ENCODE measurements at places on chromosomes 5 and 9.
A peak's percentile ranks its signal among the peaks of the same experiment; 100 is the strongest.

DNA sequence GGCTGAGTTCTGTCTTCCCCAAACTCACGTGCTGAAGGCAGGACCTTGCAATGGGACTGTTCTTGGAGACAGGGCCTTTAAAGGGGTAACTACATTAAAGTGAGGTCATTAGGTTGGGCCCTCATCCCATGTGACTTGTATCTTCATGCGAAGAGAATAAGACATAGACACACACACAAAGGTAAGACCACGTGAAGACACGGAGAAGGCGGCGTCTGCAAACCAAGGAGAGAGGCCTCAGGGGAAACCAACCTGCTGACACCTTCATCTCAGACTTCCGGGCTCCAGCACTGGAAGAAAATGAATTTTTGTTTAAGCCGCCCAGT lies 50.7 kb upstream of the KCNMB1 start:
- no peak for DNase-seq

GRCh38 chr5:98679963-98680362 lies 93.5 kb upstream of the RGMB start:
- no peak for DNase-seq

- DNase-seq, result no peak
Observed at GRCh38 chr5:83789371-83789770, 68.7 kb upstream of the HAPLN1 start.

DNA sequence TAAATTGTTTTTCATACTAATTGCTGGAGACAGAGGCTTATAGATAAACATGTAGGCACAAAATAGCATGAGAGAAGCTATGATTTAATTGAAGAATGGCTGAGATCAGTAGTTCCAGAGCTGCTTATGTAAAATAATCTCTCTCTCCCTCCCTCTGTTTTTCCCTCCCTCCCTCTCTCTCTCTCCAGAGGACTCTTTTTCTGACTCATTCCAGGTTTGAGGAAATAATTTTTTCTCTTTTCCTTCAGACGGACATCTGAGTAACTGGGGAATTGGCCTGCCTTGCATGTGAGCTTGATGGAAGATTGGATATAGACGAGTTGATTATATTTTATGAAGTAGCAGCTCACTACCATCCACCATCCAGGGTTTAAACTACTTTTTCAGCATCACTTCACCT lies 35.5 kb downstream of the KCTD16 start:
- no peak for DNase-seq

DNA sequence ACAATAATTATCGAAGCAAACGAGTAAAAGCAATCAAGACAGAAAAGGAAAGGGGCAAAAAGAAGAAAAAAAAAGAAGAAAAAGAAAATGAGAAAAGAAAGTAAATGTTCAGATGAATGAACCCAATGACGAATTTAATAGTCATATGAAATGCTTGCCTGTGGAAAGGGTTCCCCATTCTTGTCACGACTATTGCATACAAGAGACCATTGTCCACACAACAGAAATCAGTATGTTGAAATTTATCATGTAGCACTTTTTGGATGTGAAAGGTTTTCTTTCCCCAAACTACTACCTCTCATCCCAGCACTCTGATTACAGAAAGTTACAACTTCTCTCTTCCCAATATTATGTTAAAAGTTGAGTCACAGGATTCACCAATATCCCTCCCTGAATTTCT lies 162.4 kb downstream of the ZDHHC21 start:
- DNase-seq, result no peak

GRCh38 chr5:88688984-88689667 lies 193.9 kb downstream of the MEF2C start:
- no peak for DNase-seq

DNA sequence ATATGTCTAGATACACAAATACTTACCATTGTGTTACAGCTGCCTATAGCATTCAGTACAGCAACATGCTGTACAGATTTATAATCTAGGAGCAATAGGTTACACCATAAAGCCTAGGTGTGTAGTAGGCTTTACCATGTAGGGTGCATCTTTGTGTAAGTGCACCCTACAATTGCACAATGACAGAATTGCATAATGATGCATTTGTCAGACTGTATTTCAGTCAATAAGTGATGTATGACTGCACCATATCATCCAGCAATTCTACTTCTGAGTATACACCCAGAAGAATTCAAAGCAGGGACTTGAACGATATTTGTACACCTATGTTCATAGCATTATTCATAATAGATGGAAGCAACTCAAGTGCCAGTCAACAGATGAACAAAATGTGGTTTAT lies 100.4 kb upstream of the SLC44A1 start:
- DNase-seq, result peak; percentile 80

DNA sequence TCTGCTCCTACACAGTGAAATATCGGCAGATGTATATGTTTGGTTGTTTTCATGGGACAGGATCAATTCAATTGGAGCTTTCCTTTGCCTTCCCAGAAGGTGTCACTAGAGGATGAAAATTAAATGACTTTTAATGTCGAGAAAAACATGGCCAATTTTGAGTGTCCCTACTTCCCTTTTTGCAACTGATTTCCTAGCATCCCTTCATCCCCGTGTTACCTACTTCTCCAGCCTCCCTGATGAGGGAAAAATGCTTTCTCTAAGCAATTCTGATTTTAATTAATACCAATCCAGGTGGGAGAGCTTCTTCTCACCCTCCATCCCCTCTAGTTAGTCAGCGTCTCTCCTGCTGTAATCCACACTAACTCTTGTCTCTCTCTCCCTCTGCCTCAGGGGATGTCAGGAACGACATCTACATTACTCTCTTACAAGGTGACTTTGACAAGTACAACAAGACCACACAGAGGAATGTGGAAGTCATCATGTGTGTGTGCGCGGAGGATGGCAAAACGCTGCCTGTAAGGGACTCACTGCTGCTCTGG lies 64.9 kb downstream of the DOCK2 start:
- DNase-seq, result no peak

DNA sequence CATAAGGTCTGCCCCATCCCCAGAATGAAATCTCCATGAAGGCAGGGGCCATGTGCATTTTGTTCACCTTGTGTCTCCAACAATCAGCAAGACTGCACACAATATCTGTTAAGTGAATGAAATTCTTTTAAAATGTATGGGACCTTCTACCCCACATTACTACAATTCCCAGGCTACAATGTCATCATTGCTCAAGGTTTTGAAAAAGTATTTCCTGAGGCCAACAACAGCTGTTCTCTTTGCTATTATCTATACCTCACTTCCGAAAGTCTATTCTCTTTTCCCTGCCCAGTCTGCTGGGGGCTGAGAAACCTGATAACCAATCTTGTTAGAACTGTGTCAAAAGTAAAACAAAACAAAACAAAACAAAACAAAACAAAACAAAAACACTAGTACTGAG lies 29.2 kb downstream of the HOMER1 start:
- DNase-seq, result no peak

DNA sequence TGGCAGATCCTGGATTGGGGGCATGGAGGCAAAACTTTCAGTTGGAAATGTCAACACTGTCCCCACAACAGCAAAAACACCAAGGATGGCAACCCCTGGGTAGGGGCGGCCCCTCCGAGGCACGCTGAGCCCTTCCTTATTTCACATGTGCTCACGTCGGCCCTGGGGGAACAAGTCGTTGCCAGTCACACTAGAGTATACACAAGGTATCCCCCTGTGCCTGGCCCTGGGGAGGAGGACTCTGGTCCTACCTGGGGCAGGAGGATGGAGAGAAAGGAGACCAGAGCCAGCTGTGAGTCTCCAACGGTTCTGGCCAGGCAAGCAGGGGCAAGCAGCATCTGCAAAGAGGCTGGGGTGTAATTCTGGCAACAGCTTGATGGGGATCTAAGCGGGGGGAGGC lies 126.9 kb upstream of the FOXD4L5 start:
- DNase-seq, result no peak

- no peak for DNase-seq
Observed at GRCh38 chr9:133008824-133009223, 22.0 kb upstream of the GTF3C5 start.

DNA sequence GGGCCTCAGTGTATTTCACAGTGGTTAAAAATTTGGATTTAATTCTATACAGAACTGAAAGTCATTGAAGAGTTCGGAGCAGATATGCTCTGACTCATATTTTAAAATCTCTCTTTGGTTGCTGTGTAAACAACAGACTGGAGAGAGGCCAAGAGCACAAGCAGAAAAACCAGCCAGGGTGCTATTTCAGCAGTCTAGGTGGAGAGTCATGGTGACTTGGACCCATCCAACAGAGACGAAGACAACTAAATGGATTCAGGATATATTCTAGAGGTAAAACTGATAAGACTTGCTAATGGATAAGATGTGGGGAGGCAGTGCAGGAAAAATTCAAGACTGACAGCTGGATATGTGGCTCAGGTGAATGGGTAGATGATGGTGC lies 168.9 kb downstream of the MAPKAP1 start:
- DNase-seq, result no peak

GRCh38 chr5:139335811-139336210 lies 5.8 kb upstream of the PAIP2 start:
- no peak for DNase-seq

DNA sequence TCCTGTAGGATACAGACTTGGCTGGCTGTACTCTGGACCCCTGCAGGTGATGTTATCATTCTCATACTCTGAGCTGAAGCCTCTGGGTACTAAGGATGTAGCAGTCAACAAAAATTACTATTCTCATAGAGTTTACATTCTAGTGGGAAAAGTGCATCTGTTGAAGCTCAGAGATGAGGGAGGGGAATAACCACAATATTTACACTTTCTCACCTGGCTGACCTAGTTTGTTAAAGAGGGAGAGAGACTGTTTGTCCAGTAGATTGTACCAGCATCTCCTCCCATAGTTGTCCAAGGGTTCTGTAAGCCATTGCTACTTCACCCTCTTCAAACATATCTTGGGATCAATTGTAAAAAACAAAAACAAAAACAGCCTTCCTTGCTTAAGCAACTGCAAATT lies 33.8 kb upstream of the CHD1 start:
- no peak for DNase-seq

DNA sequence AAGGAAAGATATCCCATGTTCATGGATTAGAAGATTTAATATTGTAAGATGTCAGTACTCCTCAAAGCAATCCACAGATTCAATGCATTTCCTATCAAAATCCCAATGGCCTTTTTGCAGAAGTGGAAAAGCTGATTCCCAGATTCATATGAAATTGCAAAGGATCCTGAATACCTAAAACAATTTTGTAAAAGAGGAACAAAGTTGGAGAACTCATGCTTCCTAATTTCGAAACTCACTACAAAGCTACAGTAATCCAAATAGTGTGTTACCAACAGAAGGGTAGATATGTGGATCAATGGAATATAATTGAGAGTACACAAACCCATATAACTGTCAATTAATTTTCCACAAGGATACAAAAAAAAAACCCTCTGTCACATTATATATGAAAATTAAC lies 154.3 kb upstream of the ZNF618 start:
- DNase-seq, result peak; percentile 13

GRCh38 chr5:12837592-12837991 lies 933.3 kb upstream of the CTNND2 start:
- no peak for DNase-seq

DNA sequence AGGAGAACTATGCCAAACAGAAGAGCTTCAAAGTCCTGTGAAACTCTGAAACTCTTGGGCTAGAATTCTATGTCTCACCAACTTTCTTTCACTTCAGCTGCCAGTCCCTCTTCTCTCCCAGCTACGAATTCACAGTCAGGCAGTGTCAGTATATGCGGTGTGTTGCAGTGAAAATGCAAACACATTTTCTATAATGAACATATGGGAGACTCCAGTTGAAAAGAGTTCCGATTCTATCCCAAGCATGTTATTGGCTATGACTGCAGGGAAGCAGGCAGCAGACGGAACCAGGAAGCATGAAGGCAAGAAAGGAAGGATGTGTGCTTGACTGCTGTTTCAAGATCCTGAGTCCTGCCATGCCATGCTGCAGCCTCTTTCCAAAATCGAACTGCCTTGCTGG lies 515.7 kb upstream of the TLE4 start:
- DNase-seq, result no peak

DNA sequence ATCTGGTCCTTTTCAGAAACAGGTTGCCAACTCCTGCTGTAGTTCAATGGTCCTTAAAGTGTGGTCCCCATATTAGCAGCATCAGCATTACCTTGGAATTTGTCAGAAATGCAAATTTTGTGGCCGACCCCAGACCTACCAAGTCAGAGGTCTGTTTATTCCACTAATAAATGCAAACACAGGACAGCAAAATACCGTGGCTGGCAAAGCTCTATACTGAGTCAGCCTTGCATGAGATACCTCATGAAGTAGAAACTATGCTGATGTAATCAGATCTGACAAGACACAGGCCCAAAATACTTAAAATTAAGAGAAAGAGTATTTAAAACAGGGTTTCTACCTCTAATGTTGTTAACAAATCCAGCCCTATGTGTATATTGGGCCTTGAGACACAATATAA lies 3.0 kb downstream of the GOLM1 start:
- no peak for DNase-seq

DNA sequence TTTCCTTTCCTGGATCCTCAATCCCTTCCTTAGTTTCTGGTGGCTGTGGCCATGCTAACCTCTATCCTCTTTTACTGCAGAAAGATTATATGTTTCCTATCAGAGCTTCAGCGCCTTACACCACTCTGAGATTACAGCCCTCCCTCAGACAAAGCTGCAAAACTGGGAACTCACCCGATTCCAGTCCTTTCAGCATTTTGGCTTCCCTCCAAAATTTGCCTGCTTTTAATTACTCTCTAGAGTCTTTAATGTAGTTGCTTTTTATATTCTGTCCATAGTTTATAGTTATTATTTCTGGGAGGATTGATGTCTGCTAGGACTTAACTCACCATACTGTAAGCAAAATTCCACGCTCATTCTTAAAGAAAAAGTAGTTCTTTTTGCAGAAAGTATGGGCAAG lies 110.2 kb downstream of the NSG2 start:
- DNase-seq, result no peak

DNA sequence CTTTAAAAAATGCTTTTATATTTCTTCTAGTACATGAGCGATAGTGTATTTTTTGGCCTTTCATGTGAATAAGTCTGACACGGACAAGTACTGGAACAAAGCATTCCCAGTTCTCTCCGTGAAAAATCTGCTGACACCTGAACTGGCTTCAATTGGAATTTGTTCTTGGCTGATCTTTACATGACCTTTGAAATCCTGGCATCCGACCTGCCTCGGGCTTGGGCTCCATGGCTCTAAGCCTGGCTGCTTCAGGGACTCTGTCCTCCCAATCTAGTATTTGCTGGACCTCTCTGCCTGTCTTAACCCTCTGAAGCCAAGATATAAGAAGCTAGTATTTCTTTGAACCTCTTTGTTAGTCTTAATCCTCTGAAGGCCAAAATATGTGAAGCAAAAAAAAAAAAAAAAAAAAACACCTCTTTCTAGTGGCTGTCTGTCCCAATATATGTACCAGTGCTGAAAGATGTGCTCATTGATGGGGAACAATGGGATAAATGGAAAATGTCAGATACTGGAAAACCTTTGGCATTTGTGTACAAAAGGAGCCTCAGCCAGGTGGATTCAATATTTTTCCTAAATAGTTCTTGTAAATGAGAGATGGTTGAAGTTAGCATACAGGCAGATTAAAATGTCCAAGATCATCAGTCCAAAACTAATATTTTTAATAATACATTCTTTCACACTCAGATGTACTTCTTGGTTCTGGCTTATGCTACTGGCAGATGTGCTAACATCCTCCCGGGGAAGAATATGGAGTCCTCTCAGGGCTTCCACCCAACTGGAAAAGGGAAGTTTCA lies 470.6 kb downstream of the TUSC1 start:
- DNase-seq, result no peak

- no peak for DNase-seq
Observed at GRCh38 chr9:7125231-7125630, 367.5 kb downstream of the KDM4C start.

GRCh38 chr9:85213650-85214607 lies 527.8 kb downstream of the AGTPBP1 start:
- no peak for DNase-seq

Measured in inflammatory macrophage (primary cell).